ENCODE measurements at places on chromosomes 6 and 20.

DNA sequence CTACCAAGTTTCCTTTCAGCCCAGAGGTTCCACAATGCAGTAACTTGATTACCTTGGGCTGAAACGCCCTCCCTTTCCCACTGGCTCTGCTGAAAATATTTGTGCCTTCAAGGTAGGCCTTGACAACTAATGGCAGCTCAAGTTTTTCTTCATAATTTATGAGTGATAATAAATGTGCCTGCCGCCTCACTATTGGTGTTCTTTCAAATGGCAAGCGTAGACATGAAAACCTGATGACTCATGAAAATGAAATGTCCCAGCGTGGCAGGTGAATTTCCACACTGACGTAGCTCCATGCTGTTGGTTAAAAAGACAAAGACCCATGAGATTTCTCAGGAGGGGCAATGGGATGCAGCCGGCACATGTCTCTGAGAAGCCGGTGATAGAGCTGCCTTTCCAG, 107.2 kb upstream of the GGTLC1 start:
- DNase-seq: no peak

GRCh38 chr6:79623106-79623505, 8.0 kb upstream of the SH3BGRL2 start:
- DNase-seq: no peak

GRCh38 chr20:43870484-43870883, 44.2 kb upstream of the TOX2 start:
- DNase-seq: no peak

DNA sequence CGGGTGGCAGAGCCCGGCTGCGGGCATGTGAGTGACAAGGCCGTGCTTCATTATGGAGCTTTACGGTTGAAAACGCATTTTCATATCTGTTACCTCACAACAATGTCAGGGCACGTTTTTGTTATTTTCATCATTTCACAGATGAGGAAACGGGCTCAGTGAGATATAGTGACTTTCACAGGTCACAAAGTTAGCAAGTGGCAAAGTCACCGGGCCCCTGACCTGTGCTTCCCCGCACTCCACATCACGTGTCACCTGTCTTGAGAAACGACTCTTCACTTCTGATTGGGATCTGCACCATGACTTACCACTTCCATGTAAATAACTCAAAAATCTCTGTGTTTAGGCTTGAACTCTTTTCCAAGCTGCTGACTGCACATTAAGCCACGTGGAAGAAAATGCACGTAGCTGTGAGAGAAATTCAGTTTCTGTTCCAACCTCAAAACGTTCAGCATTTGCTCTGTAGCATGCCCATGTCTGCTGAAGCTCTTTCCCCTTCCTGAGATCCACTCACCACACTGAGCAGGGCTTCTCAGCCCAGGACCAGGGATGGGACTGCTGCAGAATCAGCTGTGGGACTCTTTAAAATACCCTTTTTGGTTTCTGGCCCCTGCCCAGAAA, 107.2 kb downstream of the ARMC2 start:
- DNase-seq: no peak

- no peak for DNase-seq
Observed at GRCh38 chr6:46998436-46999017, 43.6 kb downstream of the ADGRF1 start.

DNA sequence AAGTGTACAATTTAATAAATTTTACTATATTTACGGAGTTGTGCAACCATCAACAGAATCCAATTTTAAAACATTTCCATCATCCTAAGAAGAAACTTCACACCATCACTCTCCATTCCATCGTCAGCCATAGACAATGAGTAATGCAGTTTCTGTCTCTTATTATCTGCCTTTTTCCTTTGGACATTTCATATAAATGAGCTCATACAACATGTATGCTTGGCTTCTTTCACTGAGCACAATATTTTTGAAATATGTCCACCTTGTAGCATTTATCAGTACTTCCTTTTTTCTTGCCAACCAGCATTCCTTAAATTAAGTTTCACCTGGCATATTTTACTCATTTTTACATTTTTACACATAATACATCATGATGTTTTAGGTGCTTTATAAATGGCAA, 22.7 kb upstream of the HIVEP1 start:
- DNase-seq: no peak

DNA sequence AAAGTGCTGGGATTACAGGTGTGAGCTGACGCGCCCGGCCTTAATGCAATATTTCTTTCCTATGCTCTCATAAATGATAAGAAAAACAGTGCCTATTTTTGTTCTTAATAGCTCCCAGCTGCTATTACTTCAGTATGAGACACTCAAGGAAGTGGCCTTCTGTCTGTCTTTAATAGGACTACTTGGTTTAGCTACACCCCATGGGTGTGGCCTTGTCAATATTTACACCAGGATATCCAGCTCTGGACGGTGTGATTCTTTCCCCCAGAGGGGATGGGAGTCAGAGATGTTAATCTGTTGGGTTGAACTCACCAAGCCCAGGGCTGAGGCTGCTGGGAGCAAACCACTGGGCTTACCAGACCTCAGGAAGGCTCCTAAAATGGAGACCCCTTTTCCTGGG, 134.2 kb downstream of the CEP57L1 start:
- no peak for DNase-seq

- no peak for DNase-seq
Observed at GRCh38 chr20:16518784-16519084, 54.5 kb downstream of the KIF16B start.

DNA sequence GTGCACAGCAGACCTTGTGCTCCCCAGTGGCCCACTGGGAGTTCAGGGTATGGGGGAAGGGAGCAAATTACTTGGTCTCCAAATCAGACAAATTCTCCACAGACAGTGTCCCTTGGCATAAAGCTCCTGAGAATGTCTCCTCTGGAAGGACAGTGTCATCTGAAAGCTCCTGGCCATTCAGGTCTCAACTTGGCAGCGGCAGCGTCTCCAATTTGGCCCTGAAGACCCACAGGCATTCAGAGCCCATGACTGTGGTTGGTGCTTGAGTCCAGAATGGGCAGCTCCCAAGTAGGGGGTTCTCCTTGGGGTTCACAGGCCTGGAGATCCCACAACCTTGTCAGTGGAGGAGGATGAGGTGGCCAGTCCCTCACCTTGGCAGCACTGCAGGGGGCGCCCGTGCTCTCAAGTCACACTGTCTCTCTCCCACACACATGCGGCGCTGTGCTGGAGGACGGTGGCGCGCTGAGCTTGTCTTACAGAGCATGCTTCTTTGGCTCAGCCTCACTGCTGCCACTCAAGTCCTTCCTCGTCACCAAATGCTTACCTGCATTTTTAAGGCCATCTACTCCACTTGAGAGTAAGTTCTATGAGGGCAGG, 20.7 kb downstream of the DYNLRB1 start:
- peak; percentile 56 for DNase-seq
